RPMI8226 (cell line): ENCODE measurements at places on chromosomes 16 and 17.

GRCh38 chr16:66904428-66904845, 14.2 kb downstream of the CDH16 start:
- DNase-seq = no peak

GRCh38 chr17:565521-565920, 149.1 kb downstream of the VPS53 start:
- DNase-seq = no peak

DNA sequence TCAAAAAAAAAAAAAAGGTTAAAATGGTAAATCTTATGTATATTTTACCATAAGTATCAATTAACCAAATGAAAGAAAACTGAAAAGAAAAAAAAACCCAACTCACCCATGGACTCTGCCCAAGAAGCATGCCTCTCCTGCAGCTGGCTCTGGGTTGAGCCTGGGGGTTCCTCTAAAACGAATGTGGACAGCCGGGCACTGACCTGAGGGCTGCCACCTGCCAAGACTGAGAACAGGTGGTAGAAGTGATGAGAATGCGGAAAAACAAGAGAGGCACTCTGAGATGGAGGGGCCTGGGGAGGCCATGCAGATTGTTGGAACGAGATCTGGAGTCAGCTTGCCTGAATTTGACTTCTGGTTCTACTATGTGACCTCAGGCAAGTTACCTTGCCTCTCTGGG, 85.5 kb upstream of the MSI2 start:
- peak; percentile 94 for DNase-seq

GRCh38 chr17:68455901-68456338, 1.4 kb downstream of the WIPI1 start:
- no peak for DNase-seq

GRCh38 chr16:8500351-8500750, 90.0 kb downstream of the TMEM114 start:
- DNase-seq = no peak

- no peak for DNase-seq
Measured at GRCh38 chr17:55683550-55684315, 38.9 kb downstream of the TMEM100 start.

- DNase-seq = no peak
Measured at GRCh38 chr16:48146131-48146530, 9.7 kb downstream of the ABCC12 start.

DNA sequence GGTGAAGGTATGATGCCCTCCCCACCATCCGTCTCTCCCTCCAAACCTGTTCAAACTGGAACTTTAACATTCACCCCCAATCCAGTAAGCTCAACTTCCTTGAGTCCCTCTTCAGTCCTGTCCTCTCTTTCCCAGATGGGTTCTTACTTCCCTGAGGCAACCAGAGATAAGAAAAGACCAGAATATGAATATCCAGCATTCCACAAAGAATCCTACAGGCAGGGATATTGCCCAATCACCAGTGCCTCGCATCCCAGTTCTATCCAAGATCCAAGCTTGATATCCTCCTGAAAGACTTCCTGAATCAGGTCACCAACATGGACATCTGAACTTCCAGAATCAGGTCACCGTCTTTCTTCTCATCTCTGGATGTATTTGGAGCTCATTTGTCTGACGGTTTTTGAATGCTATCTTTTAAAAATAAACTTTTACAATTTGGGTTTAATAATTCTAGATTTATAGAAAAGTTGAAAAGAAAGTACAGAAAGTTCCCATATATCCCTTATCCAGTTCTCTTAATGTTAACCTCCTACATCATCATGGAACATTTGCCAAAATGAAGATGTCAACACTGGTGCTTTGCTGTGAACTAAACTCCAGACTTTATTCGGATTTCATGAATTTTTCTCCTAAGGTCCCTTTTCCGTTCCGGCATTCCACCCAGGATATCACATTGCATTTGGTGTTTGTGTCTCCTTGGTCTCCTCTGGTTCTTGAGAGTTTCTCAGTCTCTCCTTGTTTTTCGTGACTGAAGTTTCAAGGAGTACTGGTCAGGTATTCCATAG, 13.7 kb upstream of the COL1A1 start:
- DNase-seq = no peak

DNA sequence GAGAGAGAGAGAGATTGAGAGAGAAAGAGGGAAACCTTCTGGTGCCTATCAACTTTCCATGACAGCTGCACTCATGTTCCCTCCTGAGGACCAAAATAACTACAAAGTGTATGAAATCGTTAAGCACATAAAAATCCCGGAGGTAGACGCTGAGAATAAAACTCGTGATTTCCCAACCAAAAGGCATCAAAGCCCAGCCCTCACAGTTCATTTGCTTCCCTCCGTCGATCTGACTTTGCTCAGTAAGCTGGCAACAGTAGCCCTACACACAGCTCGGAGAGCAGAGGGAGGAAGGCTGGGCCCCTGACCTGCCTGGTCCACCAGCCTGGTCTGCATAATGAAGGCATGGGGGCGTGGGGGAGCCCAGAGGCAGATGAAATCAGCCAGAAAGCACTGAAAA, 273.9 kb upstream of the ZFHX3 start:
- DNase-seq = no peak

GRCh38 chr16:85238233-85238647, 126.0 kb upstream of the CIBAR2 start:
- no peak for DNase-seq

DNA sequence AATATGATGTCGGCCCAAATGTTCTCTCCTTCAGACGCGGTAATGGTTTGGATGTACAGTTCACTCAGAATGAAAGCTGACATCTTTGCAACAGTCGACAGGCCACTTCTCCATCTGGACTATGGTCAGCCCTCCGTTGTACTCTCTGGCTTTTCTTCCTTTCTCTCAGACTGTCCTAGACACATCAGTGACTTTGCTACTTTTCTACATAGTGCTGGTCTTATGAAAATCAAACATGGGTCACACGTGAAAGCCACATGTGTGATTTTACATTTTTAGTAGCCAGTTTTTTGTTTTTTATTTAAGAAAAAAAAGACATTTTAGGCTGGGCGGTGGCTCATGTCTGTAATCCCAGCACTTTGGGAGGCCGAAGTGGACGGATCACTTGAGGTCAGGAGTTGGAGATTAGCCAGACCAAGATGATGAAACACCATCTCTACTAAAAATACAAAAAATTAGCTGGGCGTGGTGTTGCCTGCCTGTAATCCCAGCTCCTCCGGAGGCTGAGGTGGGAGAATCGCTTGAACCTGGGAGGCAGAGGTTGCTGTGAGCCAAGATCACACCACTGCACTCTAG, 644.1 kb downstream of the KCNJ2 start:
- DNase-seq = no peak
